ENCODE measurements at places on chromosomes 6 and 20.

DNA sequence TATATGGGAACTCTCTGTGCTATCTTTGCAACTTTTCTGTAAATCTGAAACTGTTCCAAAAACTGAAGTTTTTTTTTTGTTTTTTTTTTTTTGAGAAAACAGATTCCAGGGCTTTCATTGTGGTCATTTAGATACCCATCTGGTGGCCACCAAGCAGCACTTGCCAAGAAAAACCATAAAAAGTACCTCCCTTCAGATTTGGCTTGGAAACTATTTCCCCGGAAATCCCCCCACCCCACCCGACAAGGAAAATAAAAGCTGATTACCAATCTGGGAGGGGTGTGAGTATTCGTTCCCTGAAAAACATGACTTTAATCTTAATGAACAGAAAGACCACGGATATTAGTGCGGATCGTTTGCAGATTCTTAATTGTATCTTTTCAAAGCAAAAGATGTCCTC, 1.9 kb downstream of the NFATC2 start:
- no peak for DNase-seq

GRCh38 chr6:39247667-39248194, 18.5 kb upstream of the KCNK5 start:
- no peak for DNase-seq

GRCh38 chr6:108074057-108074358, 533 bp downstream of the OSTM1 start:
- no peak for DNase-seq

DNA sequence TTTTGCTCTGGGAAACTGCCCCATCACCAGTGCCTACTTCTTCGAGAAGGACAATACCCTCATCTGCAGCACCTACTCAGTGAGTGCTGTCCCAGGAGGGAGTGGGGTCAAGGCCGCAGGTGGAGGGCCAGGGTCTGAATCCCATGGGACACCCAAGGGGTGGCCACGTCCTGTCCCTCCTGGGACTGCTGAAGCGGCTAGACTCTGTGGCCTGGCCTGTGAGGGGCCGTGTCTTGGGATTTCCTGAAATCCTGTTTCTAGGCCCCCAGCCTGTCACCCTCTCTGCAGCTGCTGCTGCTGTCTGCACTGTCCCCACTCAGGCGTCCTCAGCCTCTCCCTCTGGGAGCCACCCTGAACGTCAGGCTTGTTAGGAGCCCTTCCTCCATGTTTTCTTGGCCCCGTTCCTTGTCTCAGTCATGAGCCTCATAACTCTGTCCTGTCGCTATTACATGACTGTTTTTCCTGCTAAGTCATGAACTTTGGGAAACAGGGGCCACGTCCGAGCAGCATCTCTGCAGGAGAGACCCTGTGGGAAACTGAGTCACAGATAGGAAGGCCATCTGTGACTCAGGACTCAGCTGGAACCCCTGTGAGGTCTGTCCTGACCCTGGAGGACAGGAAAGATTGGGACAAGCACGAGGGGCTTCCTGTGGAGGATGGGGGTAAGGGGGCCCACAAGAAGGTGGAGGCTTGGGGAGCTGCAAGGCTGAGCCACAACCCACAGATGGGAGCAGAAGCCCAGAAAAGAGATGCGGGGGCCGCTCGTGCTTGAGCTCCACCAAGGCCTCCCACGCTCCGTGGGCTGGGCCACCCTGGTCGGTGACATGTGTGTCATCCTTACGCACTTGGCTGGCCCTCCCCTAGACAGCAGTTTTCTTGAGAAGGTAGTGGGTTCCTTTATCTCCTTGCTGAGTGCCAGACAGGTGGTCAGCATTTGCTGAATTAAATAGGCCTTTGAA, 49.9 kb downstream of the EFCAB8 start:
- DNase-seq: no peak

GRCh38 chr20:44732327-44732726, 13.3 kb upstream of the KCNK15 start:
- no peak for DNase-seq

All from adrenal gland (tissue), 19 donors.